ENCODE measurements at places on chromosomes 1 and 21. TPM values are rescaled to one million over a fixed set of nuclear protein-coding genes. Genes with fewer than 3 reads are reported as not detected.

- DNase-seq, result peak; percentile 65
These were observed 1.7 kb downstream of the PTP4A2 start for GRCh38 chr1:31936278-31936980.

- no peak for DNase-seq
These were observed 84.9 kb downstream of the PPP1R12B start for GRCh38 chr1:202433155-202434043.

AKR7A3 gene
- 148 TPM for polyA plus RNA-seq

SV2A gene
- polyA plus RNA-seq, result 1.00 TPM

RAB3B gene
- polyA plus RNA-seq, result 0.31 TPM

GRCh38 chr21:45977396-45977795, 4.2 kb upstream of the COL6A1 start:
- DNase-seq, result peak; percentile 23

LORICRIN gene
- polyA plus RNA-seq, result not detected

GUCA2B gene
- 4.9 TPM for polyA plus RNA-seq

GRCh38 chr1:191674626-191675179, 483.6 kb upstream of the RGS18 start:
- no peak for DNase-seq

DNA sequence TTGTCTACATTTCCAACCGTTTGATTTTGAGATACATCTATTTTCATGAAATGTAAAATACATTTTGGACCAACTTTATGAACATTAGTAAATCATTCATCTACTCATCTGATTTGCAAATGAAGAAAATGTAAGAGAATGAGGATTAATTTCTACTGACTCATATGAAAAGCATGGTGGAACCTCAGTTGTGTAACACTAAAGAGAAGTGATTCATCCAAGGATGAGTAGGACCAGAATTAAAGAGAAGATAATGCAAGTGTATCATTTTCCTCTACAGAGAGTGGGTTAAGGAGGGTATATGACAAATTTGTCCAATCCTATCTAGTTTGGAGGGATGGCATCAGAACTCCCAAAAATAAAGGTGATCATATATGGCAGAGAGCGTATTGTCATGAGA, 1967.6 kb downstream of the MRPL39 start:
- no peak for DNase-seq

DNA sequence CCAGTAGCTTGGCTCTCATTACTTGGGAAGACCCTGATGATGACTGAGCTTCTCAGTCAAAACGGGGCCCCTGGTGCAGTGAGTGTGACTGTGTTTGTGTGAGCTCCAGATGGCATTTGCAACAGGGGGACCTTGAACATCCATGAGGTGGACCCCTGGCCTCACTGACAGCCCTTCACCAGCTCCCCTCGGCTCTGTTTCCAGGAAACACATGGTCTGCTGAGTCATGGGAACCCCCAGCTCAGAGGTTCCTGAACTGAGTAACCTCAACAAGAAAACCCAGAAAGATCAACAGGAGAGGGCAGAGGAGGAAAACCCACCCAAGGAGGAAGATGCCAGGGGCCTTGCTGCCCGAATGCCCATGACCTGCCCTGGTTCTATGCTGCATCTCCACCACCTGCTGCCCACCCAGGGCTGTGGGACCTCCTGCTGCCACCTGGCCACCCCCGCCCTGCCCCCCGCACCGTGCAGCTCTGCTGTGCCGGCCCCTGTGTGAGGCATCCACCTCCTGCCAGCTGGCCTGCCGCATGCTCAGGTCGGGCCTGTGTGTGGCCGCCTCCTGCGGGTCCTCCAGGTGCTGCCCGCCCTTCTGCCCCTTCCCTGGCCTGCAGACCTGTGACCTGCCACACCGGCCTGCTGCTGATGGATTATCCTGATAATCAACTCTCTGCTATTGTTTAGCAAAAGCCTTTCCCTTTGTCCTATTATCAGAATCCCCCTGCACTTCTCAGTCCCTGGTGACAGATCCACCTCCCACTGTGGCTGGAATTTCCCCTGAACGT, 4.2 kb upstream of the KRTAP12-1 start:
- no peak for DNase-seq

ALX3 gene
- polyA plus RNA-seq, result 0.08 TPM

DNA sequence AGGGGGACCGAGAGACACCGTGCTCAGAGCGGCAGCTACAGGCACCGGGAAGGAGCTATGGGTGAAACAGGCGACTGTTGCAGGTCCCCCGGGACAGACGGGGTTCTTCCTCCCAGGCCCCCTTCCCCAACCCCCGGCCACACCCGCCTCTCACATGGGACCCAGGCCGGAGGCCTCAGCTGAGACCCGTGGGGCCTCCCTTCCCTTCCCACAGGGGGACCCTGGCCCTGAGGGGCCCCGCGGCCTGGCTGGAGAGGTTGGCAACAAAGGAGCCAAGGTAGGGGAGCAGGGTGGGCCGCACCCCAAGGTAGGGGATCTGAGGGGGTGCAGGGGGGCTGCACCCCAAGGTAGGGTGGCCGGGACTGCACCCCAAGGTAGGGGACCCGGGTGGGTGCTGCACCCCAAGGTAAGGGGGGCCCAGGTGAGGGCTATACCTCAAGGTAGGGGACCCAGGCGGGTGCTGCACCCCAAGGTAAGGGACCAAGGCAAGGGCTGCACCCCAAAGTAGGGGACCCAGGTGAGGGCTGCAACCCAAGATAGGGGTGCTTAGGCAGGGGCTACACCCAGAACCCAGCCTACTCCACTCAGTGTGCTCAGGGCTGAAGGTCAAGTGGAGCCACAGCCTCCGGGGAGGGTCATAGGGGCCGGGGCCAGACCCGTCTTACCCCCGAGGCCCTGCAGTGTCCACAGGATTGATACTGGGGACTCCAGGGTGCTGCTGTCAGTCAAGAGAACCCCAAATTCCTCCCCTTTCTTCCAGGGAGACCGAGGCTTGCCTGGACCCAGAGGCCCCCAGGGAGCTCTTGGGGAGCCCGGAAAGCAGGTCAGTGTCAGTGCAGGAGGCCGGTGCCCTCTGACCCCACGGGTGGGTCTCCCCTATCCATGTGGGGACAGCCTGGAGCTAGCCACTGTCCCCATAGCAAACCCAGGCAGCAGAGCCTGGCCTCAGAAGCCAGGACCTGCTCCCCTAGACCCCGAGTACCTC, 22.7 kb downstream of the COL6A2 start:
- DNase-seq, result no peak

DNA sequence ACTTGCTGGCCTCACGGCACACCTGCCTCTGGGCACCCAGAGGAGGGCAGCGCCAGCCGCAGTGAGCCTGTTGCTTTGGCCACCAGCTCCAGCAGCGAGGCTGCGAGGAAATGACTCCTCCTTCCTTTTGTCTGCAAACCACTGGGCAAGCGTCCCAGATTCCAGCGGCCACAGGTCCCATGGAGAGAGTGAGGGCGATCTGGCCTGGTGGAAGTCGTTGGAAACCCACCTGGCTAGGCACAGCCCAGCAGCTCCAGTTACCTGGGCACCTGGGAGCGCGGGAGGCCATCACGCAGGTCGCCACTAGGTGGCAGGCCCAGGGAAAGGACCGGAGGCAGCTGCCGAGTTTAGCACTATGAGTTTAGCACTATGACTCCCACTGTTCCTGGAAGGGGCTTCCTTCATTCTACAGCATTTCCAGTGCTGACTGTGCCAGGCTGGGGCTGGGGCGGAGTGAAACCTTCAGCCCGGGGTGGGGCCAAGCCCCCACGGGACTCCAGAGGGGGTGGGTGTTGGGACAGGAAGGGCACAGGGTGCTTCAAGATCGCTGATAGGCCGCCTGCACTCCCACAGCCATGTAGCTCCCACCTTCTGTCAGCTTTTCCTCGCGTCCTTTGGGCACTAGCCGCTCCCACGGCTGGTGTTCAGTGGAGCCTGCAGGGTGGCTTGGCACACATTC, 1.1 kb upstream of the ESPN start:
- peak; percentile 83 for DNase-seq

UTP25 gene
- 2.1 TPM for polyA plus RNA-seq

Measured in stomach (tissue), 19 donors.